ENCODE measurements at places on chromosomes 2 and 18.

DNA sequence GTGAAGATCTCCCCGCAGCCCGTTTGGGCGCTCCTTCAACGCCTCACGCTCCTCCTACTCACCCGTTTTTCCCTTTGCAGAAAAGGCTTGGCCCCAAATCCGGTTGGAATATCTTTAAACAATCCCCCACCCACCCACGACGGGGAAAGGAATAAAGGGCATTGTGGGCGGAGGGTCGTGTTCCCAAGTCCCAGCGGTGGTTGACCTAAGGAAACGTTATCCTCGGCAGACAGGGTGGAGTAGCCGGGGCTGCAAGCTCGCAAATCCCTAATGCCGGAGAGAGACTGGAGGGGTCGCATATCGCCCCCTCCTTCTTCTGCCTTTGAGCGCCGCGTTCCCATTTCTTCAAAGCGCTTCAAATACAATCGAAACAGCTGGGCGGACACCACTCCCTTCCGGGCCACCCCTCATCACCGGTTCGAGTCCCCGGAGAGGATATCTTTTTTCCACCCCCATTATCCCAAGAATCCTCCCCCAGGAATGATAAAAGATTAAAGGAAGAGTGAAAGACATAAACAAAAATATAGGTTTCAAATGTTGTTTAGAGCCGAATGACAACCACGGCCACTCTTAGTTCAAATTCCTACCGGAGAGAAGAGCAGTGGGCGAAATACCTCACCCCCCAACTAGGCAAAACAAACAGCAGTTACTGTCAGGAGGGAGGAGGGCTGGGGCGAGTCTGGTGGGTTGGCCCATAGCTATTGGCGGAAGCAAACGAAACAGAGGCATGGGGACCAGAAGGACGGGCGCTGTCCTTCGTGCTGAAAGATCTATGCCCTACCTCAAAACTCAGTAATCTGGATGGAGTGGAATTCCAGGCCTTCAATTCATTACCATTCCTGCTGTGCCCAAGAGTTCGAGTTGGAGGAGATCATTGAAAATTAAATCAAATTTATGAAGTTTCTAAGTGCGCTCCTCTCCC, 2.8 kb upstream of the GAD1 start:
- peak; percentile 23 for DNase-seq

- DNase-seq = no peak
These were observed 437.6 kb downstream of the DPP10 start for GRCh38 chr2:114880046-114880445.

DNA sequence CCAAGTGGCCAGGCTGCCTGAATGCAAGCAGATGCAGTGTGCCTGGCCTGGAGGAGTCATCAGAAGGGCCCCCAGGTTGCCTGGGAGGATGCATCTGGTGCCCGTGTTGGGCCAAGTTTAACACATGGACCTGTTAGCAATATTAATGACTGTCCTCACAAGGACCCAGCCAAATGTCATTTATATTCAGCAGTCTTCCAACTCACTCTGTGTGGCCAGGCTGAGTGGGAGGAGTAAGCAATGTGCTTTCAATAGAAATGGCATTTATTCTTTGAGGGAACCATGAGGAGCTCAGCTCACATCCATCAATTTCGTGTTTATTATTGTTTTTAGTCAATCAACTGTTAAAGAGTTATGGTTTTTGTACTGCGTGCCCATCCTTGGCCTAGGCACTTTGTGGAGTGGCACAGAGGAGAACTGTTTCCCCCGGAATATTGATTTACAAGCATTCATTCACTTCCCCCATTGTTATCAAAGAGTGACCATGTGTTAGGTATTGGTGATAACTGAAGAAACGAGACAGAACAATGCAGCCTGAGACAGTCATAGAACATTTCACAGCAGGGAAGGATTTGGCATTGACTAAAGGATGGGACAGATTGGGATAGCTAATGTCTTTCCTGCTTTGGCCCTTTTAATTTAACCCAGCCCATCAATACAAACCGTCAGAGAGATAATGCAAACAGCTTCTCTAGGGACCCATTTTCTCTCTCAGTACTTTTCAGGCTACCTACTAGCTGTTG, 725.2 kb downstream of the TSN start:
- DNase-seq = no peak

- DNase-seq = no peak
These were observed 109.1 kb upstream of the OTOS start for GRCh38 chr2:240249423-240250149.

DNA sequence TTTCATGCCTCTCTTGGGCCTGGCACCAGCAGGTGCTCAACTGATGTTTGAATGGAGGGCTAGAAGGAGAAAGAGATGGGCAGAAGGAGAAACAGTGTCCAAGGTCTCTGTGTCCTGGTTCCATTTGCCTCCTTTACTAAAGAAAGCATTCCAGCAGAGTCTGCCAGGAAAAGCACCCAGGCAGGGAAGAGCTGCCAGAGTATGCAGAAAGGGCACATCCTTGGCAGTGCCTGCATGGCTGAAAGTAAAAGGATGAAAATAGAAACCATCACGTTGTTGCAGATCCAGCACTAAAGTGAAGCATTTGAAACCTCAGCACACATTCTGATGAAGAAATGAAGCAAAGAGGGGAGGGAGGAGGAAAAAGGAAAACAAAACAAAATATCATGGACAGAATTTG, 142.2 kb downstream of the ESCO1 start:
- DNase-seq = no peak

DNA sequence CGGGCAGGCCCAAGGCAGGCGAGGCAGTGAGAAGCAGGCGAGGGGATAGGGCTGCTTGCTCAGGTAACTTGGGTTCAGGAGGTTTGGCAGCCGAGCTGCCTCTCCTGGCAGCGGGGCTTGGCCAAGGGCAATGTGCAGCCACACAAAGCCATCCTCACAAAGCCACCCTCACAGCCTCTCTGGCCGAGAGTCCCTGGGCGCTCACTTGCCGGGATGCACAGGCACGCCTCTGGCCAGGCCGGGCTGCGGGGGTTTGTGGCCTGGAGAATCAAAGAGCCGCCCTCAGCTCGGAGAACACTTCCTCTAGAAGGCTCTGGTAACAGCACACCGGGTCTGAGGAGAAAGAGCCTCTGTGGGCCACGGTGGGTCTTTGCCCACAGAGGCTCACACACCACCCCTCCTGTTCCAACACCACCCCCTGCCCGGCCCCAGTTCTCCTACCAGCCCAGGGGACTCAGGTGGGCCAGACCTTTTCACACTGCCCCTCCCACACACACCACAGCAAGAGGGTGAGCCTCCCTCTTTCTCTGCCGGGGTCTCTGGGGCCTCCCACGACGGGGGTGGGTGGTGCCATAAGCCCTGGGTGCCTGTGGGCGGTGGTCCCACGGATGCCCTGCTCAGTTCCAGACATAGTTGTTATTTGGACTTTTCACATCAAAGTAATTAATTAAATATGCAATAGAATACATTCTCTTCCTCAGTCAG, 186.9 kb downstream of the ZFP36L2 start:
- no peak for DNase-seq

GRCh38 chr2:13654416-13654815, 937.7 kb downstream of the TRIB2 start:
- DNase-seq = no peak

GRCh38 chr18:48345596-48345995, 63.6 kb downstream of the ZBTB7C start:
- DNase-seq = no peak

- no peak for DNase-seq
These were observed 495.7 kb upstream of the SMIM21 start for GRCh38 chr18:75923169-75923568.

GRCh38 chr2:37711831-37712230, 40.4 kb upstream of the CDC42EP3 start:
- DNase-seq = no peak

DNA sequence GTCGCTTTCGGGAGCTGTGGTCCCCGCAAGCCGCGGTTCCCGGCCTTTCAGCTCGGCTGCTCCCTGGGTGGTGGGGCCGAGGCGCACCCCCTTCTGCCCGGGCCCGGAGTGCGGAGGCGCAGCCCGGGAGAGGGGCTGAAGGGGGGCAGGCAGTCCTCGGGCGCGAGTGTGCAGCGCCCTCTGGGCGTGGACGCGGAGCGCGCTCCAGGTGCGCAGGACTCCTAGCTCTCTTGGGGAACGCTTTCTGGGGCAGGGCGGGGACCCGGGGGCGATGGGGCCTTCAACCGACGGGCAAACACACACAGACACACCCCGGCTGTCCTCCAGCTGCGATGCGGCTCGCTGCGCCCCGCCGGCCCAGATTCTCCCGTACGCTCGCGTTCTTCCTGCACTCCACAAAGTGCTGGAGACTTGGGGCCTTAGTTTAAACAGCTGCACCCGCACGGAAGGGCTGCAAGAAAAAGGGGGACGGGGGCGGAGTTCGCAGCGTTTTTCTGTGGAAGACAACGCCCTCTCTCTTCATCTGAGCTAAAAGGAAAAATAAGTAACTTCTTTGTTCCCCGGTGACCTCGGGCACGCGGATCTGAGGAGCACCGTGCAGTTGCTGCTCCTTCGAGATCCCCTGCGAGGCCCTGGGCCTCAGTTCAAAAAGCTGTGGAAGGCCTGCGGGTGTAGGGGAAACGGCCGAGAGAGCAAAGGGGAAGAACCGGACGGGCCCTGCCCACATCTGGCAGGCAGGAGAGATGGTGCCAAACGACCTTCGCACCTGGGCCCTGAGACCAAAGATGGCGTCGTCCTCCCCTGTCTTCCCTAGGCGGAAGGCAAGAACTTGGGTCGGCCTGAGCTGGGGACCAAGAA, 593 bp upstream of the SDC1 start:
- peak; percentile 78 for DNase-seq

GRCh38 chr2:20557226-20557625, 93.7 kb downstream of the HS1BP3 start:
- DNase-seq = no peak

DNA sequence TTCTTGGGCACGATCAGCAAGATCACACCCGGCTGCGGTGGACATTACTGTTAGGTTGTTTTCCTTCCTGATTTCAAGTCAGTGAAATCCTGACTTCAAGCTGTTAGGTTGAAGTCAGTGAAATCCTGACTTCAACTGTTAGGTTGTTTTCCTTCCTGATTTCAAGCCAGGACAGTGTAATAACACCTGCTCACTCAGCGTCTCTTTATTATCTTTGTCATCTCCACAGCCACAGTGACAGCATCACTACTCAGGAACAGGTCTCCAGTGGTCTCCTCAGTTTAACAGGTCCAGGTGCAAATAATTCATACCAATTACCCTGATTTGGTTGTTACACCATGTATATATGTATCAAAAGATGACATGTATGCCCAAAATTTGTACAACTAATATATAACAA, 208.1 kb upstream of the REG3G start:
- DNase-seq = no peak

GRCh38 chr18:10923141-10923540, 226.2 kb downstream of the PIEZO2 start:
- DNase-seq = no peak

DNA sequence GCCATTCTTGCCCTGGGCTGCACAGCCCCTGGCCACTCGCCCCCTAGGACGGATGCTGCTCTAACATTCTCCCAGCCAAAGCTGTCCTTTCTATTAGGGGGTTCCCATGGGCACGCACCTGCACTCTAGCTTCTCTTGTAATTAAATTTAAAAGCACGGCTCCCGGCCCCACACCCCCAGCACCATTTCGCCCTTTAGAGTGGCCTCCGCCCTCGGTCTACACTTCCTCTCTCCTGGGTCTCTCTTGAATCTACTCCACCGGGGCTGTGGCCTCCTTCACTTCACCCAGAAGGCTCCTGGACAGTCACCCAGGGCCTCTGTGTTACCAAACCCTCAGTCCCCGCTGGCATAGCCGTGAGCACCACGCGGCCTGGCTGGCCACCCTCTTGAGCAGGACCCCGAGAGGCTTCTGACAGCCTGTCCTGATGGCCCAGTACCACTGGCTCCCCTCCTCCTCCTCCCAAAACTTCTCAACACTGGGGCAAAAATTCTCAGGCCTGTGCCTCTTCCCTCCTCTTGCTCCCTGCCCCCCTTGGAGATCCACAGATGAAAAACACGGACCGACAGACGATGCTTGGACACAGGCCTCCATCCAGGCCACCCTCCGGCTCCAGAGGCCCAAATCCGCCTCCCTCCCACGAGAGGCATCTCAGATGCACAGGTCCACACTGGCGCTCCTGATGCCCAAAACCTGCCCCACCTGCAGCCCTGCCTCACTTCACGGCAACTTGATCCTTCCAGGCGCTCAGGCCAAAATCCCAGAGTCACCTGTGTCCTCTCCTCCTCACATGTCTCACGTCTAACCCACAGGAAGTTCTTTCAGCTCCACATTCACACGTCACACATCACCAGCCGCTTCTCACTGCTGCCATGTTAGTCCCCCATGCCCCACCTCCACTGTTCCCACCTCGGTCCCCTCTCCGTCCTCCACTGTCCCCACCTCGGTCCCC, 6.9 kb upstream of the RAB17 start:
- no peak for DNase-seq

- DNase-seq = no peak
These were observed 119.0 kb downstream of the ARL4C start for GRCh38 chr2:234377761-234378391.

GRCh38 chr2:108403494-108403893, 25.7 kb downstream of the SULT1C4 start:
- no peak for DNase-seq

DNA sequence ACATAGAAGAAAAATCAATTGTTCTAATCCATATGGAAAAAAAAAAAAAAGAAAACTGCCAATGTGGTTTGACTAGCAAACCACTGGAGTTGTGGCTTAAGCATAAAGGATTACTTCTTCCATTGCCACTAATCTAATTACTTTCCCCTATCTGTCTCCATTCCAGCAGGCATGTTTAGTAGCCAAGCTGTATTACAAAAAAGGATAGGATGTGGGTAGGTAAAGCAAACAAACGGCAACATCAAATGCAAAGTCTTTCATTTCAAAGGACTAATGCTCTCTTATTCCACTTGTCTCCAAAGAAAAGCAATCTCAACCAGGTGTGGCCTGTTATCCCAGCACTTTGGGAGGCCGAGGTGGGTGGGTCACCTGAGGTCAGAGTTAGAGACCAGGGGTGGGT, 36.5 kb downstream of the SLC8A1 start:
- no peak for DNase-seq

DNA sequence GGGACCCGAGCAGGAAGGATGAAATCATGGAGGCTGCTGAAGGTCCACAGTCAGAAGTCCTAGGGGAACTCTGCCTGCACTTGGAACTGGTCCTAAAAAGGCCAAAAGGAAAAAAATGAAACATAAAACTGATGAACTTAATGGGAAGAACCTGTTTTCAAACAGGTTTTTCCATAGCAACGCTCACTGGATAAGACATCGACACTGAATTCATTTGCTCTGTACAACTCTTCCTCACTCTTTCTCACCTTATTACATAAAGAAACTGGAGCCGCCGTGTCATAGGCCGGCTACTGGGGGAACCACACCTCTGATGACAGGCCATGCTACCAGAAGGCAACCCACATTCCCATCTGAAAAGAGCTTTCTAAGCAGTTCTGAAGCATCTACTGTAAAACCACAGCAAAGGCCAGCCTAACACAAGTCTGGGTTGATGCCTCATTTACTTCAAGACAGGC, 83.6 kb downstream of the FARSB start:
- no peak for DNase-seq

DNA sequence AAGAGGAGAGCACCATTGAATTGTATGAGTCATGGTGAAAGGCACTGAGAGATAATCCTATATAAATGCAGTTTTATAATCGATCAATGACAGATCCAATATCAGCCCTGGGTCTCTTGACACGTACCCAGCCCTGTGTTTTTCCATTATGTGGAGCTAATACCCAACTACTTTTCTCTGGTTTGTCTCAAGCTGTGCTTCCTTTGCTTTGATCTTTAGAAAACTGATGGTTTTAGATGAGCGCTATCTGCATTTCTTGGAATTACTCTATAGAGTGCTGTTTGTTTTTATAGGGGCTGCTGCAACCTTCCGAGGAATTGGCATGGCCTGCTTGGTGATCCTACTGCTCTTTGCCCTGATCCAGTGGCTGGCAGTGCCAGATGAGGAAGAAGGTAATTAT, 45.0 kb downstream of the NEMP2 start:
- no peak for DNase-seq

- DNase-seq = no peak
These were observed 292.5 kb downstream of the MTX2 start for GRCh38 chr2:176561706-176562105.
